PC-9 (cell line): ENCODE measurements at places on chromosomes 3 and 15. TPM values are rescaled to one million over a fixed set of nuclear protein-coding genes. Genes with fewer than 3 reads are reported as not detected.
A peak's percentile ranks its signal among the peaks of the same experiment; 100 is the strongest.

- DNase-seq: no peak
- no peaks in the 10 kb centered on the region for H3K36me3 ChIP-seq
- H3K27me3 ChIP-seq: no peaks in the 10 kb centered on the region
- no peak overlapping the region for H3K27ac ChIP-seq
- no peak overlapping the region for H3K4me3 ChIP-seq
- peaks cover 12% of the 10 kb centered on the region for H3K4me1 ChIP-seq
These were observed 77.5 kb downstream of the BOC start for GRCh38 chr3:113288881-113289280.

The HHATL gene
- not detected in 2 replicates for total RNA-seq

DNA sequence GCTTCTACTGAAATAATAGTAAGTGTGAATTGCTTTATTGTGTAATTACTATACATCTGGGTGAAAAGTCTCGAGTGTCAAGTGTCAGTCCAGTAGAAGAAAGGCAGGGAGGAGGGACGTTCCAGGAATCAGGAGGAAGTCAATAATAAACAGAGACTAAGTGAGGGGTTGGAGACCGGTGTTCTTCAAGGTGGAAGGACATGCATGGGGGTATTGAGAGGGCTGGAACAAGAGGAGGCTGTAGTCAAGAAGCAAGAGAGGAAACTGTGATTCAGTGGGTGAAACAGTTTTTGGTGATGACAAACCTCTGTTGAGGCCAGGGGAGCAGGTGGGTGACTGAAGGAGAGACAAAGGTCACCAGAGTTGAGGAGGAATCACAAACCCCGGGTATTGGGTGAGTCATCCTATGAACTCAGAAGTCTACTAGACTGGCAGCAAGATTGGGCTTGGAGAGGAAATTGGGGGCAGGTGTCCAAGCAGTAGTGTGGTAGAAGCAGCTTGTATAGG, 11.6 kb upstream of the SCAMP5 start:
- peak overlapping the region; percentile 89 for H3K27ac ChIP-seq
- H3K4me1 ChIP-seq: peaks cover 23% of the 10 kb centered on the region
- H3K27me3 ChIP-seq: no peaks in the 10 kb centered on the region
- H3K36me3 ChIP-seq: no peaks in the 10 kb centered on the region
- no peak overlapping the region for H3K4me3 ChIP-seq
- DNase-seq: peak; percentile 78

The SI gene
- not detected in 2 replicates for total RNA-seq

The CLDN11 gene
- 1.4 and 1.9 TPM in 2 replicates for total RNA-seq

GRCh38 chr3:42600958-42601675, 631 bp downstream of the NKTR start:
- no peaks in the 10 kb centered on the region for H3K36me3 ChIP-seq
- peak overlapping the region; percentile 64 for H3K27ac ChIP-seq
- peaks cover 27% of the 10 kb centered on the region for H3K4me1 ChIP-seq
- H3K27me3 ChIP-seq: no peaks in the 10 kb centered on the region

DNA sequence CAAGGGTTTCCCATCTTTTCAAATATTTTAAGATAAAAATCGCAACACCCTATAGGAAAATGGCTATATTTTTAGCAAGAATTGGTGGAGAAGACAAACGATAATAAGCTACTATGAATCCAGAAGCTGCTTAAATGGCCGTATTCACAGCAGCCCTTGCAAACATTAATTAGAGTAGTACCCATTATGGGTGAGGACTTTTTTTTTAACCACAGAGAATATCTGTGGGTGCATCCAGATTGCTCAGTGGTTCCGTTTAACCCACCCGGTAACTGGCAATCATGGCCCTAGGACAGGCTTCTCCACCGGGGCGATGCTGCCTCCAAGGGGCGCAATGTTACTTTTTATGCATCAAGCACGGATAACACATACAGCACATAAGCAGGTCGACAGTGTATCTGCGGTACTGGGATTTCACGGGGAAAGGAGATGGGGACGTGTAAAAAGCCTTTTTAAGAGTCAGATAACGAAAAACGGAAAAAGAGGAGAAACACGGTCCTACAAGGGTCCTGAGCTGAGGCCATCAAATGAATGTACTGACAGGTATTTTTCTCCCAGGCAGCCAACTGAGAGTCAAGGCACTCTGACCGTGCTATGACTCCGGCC, 968 bp upstream of the TMEM266 start:
- H3K4me1 ChIP-seq: peaks cover 16% of the 10 kb centered on the region
- no peaks in the 10 kb centered on the region for H3K36me3 ChIP-seq
- no peak overlapping the region for H3K27ac ChIP-seq
- H3K27me3 ChIP-seq: peaks cover 21% of the 10 kb centered on the region; the same call in 1 of the 2 replicates

DNA sequence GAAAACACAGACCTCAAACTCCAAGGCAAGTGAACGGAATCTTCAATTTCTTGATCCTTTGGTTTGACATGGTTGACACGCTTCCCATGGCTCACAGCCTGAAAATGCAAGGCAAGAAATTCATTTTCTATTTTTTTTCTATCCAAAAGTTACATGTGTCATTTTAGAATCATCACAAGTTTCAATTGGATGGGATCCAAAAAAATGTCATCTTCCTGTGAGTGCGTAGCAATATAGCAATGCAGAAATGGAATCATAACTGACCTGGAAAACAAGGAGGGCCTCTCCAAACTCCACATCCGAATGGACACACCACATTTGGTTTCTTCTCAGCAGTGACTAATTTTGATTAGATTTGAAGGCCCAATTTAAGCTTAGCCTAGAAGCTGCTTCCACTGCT, 175.8 kb upstream of the ATP11B start:
- no peak overlapping the region for H3K27ac ChIP-seq
- H3K4me3 ChIP-seq: no peak overlapping the region
- no peak for DNase-seq
- no peaks in the 10 kb centered on the region for H3K36me3 ChIP-seq

GRCh38 chr15:33608714-33609113, 297.9 kb downstream of the RYR3 start:
- no peak overlapping the region for H3K27ac ChIP-seq
- no peaks in the 10 kb centered on the region for H3K27me3 ChIP-seq
- H3K4me3 ChIP-seq: no peak overlapping the region
- no peaks in the 10 kb centered on the region for H3K4me1 ChIP-seq
- no peak for DNase-seq
- no peaks in the 10 kb centered on the region for H3K36me3 ChIP-seq

DNA sequence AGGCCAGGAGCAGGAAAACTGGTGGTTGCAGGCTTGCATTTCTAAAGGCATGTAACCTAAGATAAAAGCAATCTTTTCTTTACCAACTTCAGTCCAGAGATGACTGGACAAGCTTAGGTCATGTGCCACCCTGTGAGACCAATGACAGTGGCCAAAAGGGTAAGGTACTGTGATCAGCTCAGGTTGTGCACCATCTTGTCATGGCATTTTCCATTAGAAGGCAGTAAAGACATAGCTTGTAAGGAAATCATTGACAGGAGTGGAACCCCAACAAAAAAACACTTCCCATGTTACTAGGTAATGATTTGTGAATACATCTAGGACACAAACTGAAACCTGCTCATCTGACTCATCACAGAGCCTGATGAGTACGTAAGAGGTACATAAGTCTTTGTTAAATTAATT, 35.2 kb downstream of the SSR3 start:
- no peak overlapping the region for H3K4me3 ChIP-seq
- no peak overlapping the region for H3K27ac ChIP-seq
- H3K36me3 ChIP-seq: no peaks in the 10 kb centered on the region
- DNase-seq: no peak
- H3K27me3 ChIP-seq: no peaks in the 10 kb centered on the region
- no peaks in the 10 kb centered on the region for H3K4me1 ChIP-seq

DNA sequence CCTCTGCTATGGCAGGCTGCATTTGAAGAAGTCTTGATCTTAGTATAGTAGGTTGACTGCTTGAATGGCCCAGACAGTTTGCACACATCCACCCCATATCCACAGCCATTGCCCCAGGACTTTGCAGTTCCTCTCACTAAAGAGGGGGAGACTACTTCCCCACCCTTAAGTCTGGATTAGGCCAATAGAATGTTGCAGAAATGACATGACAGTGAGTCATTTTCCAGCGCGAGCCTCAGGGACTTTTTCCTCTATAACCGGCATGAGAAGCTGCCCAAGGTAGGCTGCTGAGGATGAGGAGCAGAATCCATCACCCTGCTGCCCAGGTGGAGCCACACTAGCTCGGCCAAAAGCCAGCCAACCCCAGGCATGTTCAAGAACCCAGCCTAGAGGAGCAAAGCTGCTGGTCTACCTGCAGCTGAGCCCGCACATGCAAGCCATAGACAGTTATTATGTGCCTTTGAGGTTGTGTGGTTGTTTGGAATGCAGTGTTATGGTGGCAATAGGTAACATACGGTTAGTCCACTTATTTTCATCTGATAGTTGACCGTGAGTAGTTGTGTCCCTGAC, 113.9 kb downstream of the TLE3 start:
- no peak overlapping the region for H3K4me3 ChIP-seq
- no peaks in the 10 kb centered on the region for H3K27me3 ChIP-seq

The CCR9 gene
- total RNA-seq: not detected in 2 replicates

DNA sequence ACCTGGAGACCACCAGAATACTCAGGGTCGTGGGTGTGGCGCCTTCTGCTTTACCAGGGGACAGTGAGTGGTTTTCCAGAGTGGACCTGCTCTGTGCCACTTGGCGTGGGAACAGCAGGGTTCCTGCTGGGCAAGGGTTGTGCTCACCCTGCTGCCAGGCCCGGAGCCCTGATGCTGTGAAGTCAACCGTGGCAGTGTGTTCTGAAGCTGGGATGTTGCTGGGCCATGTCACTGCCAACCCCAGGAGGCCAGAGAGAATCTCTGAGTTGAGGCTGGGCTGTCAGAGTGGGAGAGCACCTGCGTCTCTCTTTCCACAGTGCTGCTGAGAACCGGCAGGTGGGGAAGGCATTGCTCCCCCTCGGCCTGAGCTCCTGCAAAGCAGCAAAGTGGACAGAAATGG, 48.7 kb downstream of the FBLN2 start:
- H3K27me3 ChIP-seq: no peaks in the 10 kb centered on the region
- DNase-seq: no peak
- no peaks in the 10 kb centered on the region for H3K36me3 ChIP-seq
- no peak overlapping the region for H3K4me3 ChIP-seq
- H3K27ac ChIP-seq: no peak overlapping the region

DNA sequence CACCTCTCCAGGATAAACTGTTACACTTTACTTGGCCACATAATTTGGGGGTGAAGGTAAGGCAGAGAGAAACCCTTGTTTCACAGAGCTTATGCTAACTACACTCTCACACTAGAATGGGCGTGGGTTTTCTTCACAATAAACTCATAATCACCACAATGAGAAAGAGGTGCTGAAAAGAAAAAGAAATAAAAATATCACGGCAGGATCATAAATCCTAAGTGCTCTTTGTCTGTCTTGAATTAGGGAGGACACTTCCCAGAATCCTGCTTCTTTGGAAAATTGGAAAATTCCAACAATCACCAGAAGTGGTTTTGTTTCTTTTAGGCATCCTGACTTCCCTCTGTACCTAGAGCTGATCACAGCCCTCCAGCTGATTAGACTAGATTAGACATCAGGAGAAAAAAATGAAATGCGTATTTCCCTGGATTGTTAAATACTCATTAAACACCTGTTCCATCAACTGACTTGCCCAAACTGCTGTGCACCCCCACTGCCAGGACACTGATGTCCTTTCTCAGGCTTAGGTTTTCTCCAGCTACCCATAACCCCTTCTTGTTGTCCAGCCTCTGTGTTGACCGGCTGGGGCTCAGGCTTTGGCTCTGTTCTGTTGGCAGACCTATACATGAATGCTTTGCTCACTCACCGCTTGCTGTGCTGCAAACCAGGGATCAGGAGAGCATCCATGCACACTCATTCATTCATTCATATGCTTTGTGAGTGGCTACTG, 41.6 kb upstream of the ACKR4 start:
- H3K36me3 ChIP-seq: no peaks in the 10 kb centered on the region
- H3K4me3 ChIP-seq: no peak overlapping the region
- H3K4me1 ChIP-seq: 0 out of 2 replicates have a peak, but pooled peaks cover 1% of the 10 kb centered on the region
- no peaks in the 10 kb centered on the region for H3K27me3 ChIP-seq

- H3K27me3 ChIP-seq: no peaks in the 10 kb centered on the region
- no peak overlapping the region for H3K27ac ChIP-seq
- no peak overlapping the region for H3K4me3 ChIP-seq
- DNase-seq: no peak
These were observed 27.6 kb upstream of the GPR171 start for GRCh38 chr3:151230646-151231045.

GRCh38 chr3:106004826-106005225, 136.0 kb upstream of the CBLB start:
- no peak for DNase-seq
- H3K27ac ChIP-seq: no peak overlapping the region
- H3K4me3 ChIP-seq: no peak overlapping the region

DNA sequence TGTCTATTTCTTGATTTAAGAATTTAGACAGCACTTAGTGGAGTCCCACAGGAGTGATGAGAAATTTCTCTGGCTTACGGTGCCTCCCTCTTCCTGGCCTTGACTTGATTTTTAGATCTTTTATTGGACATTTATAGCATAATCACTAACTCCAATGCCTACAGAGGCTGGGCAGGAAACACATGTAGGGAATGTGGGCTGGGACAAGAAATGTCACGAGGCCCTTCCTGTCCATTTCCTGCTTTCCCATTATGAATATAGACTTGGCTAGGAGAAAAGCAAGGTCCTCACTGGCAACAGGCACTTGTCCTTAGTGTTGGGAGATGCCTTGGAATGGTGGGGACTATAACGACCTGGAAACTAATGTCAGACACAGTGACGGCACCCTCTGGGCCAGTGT, 100.3 kb downstream of the MYLK start:
- H3K4me3 ChIP-seq: no peak overlapping the region
- DNase-seq: no peak
- H3K36me3 ChIP-seq: no peaks in the 10 kb centered on the region

The TGM5 gene
- 0.39 and 1.7 TPM in 2 replicates for total RNA-seq

GRCh38 chr3:48430708-48431101, 819 bp upstream of the PLXNB1 start:
- no peak for DNase-seq
- peak overlapping the region; percentile 61; the same call in 1 of the 2 replicates for H3K27ac ChIP-seq
- no peaks in the 10 kb centered on the region for H3K36me3 ChIP-seq

- no peak overlapping the region for H3K4me3 ChIP-seq
- no peak for DNase-seq
- H3K36me3 ChIP-seq: no peaks in the 10 kb centered on the region
- H3K4me1 ChIP-seq: no peaks in the 10 kb centered on the region
These were observed 713.0 kb upstream of the CADM2 start for GRCh38 chr3:84245789-84246188.

DNA sequence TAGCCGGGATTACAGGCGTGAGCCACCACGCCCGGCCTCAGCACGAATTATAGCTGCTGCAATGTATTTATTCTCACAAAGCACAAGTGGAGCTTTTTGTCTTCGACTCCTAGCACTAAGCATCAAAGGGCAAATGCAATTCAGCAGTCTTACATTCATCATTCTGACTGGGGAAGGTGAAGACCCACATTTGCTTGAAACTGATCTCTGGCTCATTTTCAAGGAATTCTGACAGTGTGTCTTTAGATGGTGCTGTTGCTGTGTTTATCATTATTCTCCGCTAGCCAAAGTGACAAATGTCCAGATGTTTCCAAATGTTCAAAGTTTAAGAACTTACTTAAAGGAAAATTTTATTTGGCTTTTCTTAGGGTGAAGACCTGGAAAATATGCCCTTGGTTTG, 55.9 kb downstream of the SGO1 start:
- no peak for DNase-seq
- no peak overlapping the region for H3K4me3 ChIP-seq
- H3K27ac ChIP-seq: no peak overlapping the region
- H3K4me1 ChIP-seq: no peaks in the 10 kb centered on the region

The NPAP1 gene
- total RNA-seq: not detected in 2 replicates

GRCh38 chr15:91855684-91856489, 2.4 kb downstream of the SLCO3A1 start:
- peaks cover 59% of the 10 kb centered on the region for H3K4me1 ChIP-seq
- peak; percentile 75 for DNase-seq
- peak overlapping the region; percentile 86 for H3K4me3 ChIP-seq
- no peaks in the 10 kb centered on the region for H3K27me3 ChIP-seq
- H3K27ac ChIP-seq: peak overlapping the region; percentile 74
